ENCODE measurements at places on chromosomes 11 and 22.

DNA sequence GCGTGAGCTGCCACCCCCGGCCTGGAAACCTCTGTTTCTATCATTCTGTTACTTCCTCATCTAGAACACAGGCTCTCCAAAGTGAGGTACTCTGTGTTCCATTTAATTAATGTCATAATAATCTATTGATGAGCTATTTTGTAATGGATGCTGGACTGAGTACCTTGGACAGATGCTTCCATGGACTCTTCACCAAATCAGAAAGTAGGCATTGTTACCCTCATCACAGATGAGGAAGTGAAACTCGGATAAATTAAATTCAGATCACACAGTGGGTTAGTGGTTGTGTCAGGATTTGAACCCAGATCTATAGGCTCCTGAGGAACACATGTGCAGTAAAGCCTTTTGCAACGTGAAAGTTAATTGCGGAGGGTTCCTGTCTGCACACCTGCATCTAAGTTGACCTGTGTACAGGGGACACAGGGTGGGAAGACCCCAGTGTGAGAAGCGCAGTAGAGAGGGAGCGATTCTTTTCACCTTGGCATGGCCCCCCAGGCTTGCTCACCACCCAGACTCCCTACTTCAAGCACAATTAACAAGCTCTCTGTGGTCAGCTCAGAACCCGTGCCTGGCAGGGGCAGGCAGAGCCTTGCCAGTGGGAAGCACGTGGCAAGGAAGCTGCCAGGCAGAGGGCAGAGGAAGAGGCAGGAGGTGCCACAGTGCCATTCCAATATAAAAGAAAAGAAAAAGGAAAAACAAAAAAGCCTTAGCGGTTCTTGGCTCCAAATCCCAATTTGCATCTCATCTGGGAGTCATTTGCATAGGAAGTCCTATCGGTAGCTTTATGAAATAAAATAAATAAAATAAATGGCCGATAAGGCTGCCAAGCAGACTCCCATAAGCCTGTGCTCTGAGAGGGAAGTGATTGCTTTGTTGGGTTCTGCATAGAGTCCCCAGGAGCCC, 239.3 kb downstream of the GRIK4 start:
- no peak for DNase-seq

GRCh38 chr22:22050141-22050775, 67.7 kb upstream of the TOP3B start:
- no peak for DNase-seq

GRCh38 chr11:61587541-61587941, 6.7 kb upstream of the SYT7 start:
- DNase-seq, result no peak

DNA sequence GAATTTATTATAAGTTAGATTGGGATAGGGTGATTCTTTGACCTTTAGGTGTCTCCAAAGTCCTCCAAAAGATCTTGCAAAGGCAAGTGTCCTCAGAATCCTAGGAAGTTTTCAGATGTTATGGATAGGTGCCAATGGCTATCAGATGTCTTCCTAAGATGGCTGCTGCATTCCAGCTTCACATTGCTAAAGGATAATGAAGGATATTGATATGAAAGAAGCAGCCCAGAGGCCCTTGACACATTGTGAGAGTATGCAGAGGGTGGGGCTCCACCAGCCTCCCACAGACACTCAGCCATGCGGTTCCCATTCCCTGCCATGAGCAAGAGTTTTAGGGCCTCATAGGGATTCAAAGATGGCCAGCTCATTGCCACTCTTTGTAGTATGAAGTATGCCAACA, 22.3 kb upstream of the GLYATL2 start:
- no peak for DNase-seq

DNA sequence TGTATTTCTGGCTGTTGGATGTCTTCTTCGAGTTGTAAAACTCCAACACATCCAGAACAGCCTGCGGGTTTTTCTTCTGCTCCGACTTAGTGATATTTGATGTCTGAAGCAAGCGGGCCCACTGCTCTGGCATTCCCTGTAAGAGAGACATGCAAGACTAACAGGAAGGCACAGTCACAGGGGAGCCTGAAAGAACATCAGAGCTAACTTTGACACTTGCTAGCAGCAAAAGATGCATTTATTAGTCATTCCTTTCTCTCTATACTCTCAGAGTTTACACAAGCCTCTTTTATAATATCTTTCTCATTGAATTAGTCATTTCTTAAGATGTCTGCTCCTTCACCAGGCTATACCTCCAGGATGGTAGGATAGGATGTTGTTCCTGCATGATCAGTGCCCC, 77.8 kb upstream of the GDPD4 start:
- DNase-seq, result no peak

GRCh38 chr11:61460986-61461385, 31.1 kb downstream of the SDHAF2 start:
- no peak for DNase-seq

DNA sequence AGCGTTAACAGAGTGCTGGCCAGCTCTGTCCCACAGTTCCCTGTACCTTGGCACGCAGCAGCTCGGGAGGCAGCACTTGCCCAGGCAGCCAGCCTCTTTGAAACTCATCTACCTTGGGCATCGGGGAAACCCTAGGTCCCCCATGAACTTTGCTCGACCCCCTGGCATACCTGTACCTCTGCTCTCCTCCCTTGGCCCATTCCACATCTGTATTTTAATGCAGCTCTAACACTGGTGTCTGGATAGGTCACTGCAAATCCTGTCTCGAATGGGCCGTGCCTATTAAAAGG, 304.1 kb downstream of the TBC1D22A start:
- DNase-seq, result no peak

DNA sequence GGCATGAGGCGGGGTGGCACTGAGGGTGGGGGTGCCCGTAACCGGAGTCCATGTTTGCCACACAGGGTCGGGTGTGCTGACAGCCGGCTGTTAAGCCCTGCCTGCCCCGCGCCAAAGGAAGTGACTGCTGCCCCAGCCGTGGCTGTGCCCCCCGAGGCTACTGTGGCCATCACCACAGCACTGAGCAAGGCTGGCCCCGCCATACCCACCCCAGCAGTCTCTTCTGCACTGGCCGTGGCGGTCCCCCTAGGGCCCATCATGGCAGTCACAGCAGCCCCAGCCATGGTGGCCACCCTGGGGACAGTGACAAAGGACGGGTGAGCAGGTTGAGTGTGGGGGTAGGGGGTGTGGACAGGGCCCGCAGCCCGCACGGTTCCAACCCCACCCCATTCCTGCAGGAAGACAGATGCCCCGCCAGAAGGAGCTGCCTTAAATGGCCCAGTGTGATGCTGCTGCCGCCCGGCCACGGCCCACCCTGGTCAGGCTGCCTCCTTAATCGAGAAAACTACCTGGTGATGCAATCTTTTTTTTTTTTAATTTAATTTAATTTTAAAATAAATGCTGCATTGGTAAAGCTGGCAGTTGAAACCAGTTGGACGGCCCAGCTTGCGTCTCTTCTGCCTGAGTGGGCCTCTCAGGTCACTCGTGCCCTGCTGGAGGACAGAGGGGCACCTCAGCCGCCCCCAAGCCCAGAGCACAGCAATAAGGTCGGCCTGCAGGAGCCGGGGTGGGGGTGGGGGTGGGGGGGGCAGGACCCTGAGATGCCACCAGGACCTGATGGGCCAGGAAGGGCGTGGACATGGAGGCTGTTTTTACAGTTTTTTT, 30.8 kb downstream of the SBF1 start:
- DNase-seq, result no peak

- no peak for DNase-seq
These were observed 10.2 kb upstream of the ST3GAL4 start for GRCh38 chr11:126345283-126345682.

GRCh38 chr11:67411785-67412152, 3.7 kb upstream of the CARNS1 start:
- DNase-seq, result no peak

All from astrocyte of the cerebellum (primary cell).